ENCODE measurements at places on chromosomes 12 and 14.

DNA sequence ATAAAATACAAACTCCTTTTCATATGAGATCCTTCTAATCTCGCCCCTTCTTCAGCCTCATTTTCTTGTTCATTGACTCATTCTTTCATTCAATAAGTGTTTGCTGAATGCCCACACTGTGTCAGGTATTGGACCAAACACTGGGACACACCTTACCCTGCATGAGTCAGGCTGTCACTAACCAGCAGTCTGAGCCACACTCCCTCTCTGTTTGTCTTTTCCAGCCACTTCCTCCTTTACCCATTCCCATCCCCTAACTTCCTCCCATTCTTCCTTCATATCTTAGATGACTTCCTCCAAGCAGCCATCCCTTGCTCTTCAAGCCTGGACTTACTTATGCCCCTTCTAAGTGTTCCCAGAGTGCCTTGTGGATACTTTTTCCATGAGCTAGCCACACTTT is 27.0 kb upstream of the HIF1A start:
- no peak for DNase-seq

GRCh38 chr12:95216711-95217376 is 423 bp downstream of the FGD6 start:
- DNase-seq, result no peak

GRCh38 chr14:96040828-96041371 is 1.7 kb downstream of the C14orf132 start:
- no peak for DNase-seq

DNA sequence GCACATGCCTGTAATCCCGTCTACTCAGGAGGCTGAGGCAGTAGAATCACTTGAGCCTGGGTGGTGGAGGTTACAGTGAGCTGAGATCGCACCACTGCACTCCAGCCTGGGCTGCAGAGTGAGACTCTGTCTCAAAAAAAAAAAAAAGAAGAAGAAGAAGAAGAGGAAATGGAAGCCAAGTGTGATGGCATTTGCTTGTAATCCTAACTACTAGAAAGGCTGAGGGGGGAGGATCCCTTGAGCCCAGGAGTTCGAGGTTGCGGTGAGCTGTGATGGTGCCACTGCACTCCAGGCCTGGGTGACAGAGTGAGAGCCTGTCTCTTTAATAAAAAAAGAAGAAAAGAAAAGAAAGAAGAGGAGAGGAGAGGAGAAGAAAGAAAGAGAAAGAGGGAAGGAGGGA is 52.1 kb downstream of the LGMN start:
- no peak for DNase-seq

DNA sequence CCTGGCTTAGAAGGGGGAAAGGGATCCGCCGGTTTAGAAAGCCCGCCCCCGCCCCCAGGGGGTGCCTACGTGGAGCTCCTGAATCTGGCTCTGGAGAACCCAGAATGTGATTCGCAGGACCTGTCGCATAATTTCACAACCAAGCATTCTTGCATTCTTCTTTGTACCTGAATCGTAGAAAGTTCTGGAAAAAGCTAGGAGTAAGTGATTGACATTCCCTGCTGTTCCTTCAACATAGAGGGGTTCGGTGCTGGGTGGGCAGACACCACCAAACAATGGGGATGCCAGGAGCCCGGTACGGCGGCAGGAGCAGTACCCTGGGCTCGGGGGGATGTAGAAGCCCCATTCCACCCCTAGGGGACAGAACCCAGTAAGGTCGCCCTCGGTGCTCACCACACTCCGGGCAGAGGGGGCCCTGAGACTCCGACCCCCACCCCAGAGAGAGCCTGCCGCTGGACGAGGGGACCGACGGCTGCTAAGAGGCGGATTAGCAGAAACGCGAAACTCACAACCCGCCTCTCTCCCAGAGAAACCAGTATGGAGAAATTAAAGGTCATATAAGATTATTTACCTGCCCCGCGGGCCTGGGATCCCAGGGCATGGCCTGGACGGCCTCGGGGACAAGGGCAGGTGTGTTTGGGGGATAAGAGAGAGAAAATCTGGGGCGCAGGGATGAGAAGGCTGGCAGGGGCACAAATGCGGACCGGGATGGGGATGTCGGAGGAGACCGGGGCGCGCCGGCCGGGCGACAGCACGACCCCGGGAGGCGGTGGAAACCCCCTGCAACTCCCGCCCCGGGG is 520 bp downstream of the CSRP2 start:
- no peak for DNase-seq

DNA sequence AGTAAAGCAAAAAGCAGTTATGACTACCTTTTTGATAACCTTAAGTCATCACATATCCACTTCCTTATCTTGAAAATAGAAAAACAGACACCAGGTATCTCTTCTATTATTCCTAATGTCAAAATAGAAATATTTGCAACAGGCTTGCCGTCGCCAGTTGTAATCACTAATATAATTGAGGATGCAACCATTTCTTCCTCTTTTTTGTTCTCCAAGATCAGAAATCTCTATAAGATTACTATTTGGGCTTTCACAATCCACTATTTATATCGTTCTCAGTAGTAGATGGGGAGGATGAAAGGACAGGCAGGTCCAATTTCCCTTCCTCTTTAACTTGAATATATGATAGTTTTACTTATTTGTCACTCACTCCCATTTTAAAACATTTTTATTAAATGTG is 130.2 kb upstream of the HMGA2 start:
- no peak for DNase-seq

- no peak for DNase-seq
These were observed 163.5 kb downstream of the KITLG start for GRCh38 chr12:88416786-88417185.

DNA sequence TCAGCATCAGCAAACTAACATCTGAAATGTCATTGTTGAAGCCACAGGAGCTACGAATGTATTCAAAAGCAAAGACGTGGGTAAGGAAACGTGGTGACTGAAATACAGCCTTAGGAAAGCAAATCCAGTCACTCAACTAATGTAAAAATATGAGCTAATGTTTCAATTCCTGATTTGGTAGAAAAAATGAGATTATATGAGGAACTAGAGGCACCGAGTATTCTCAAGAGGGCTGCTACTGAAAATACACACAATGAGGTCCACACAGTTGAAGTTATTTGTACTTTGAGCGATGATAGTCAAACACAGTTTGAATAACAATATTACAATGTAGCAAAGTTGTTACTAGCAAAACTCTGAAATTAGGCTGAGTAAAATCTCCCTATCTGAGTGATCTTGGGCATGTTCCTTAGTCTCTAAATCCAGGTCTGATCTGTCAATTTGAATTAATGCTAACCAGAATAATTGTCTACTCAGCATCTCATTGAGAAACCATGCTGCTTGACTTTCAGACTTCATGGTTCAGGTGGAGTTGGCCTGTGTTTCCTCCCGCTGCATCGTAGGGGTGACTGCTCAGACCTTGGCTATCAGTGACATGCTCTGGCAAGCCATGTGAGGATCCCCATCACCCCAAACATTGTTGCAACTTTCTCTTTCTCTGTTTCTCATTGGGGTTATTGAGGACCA is 467.1 kb upstream of the SOX5 start:
- DNase-seq, result no peak

- DNase-seq, result no peak
These were observed 159.2 kb downstream of the CALM1 start for GRCh38 chr14:90556012-90556477.

- DNase-seq, result no peak
These were observed 70.5 kb upstream of the ANO4 start for GRCh38 chr12:100724071-100724470.

DNA sequence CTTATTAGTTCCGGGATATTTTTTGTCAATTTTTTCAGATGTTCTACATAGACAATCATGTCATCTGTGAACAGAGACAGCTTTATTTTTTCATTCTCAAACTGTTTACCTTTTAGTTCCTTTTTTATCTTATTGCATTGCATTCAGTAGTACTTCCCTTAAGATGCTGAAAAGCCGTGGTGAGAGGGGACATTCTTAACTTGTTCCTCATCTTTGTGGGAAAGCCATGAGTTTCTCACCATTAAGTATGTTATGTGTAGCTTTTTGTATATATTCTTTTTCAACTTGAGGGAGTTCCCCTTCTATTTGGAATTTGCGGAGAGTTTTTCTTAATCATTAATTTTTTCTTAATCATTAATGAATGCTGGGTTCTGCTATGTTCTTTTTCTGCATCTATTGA is 1727.1 kb upstream of the SEL1L start:
- no peak for DNase-seq

DNA sequence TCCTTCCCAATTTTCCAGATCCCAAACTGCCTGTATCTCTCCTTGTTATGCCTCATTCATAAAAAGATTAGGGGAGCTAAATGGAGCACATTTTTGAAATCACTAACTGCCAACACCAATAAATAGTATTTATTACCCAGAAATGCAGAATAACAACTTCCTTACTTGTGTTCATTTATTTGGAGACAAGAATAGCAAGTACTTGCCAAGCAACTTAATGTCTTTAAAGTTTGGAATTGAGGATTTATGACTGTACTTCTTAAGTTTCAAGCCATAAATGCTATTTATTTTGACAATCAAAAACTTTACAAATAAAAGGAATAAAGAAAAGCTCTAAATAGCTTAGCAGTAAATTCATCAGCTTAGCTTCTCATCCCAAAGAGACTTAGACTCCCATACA is 626.1 kb upstream of the NOVA1 start:
- no peak for DNase-seq

GRCh38 chr12:113129664-113130456 is 5.7 kb downstream of the RASAL1 start:
- no peak for DNase-seq

GRCh38 chr14:103136388-103137271 is 13.4 kb downstream of the TNFAIP2 start:
- DNase-seq, result no peak

Measured in stimulated activated CD8-positive, alpha-beta memory T cell treated with anti-CD3 and anti-CD28 coated beads, Interleukin-15, amount 100 ng/mL, for 1 hour (primary cell).